Sigmoid colon (tissue), 7 donors: ENCODE measurements at places on chromosomes 5 and 9. TPM values are rescaled to one million over a fixed set of nuclear protein-coding genes. Genes with fewer than 3 reads are reported as not detected.

The SPATA31D4 gene
- polyA plus RNA-seq, result 0.23 TPM

The KIF24 gene
- polyA plus RNA-seq, result under 0.01 TPM

The DIRAS2 gene
- polyA plus RNA-seq, result 0.12 TPM

The SEMA6A gene
- polyA plus RNA-seq, result 4.9 TPM

The SPINK1 gene
- polyA plus RNA-seq, result 537 TPM

The PRSS3 gene
- 347 TPM for polyA plus RNA-seq

The DMRT1 gene
- 0.60 TPM for polyA plus RNA-seq

The TAS2R1 gene
- polyA plus RNA-seq, result not detected

The CCNI2 gene
- polyA plus RNA-seq, result 1.8 TPM

The GRM6 gene
- polyA plus RNA-seq, result 0.01 TPM

The OR1N1 gene
- not detected for polyA plus RNA-seq

The PLPPR1 gene
- 0.60 TPM for polyA plus RNA-seq

The CFAP90 gene
- not detected for polyA plus RNA-seq

The IFNA2 gene
- polyA plus RNA-seq, result not detected

The FOXE1 gene
- polyA plus RNA-seq, result not detected

The DND1 gene
- polyA plus RNA-seq, result 2.4 TPM

The PPIC gene
- polyA plus RNA-seq, result 27.0 TPM

The JAKMIP2 gene
- polyA plus RNA-seq, result 0.71 TPM

The DENND4C gene
- polyA plus RNA-seq, result 15.5 TPM

The CENPH gene
- polyA plus RNA-seq, result 11.3 TPM

The DDX4 gene
- not detected for polyA plus RNA-seq

The GFPT2 gene
- polyA plus RNA-seq, result 1.2 TPM

The DNLZ gene
- 8.4 TPM for polyA plus RNA-seq

The GHR gene
- 3.0 TPM for polyA plus RNA-seq

The ENTREP1 gene
- 1.2 TPM for polyA plus RNA-seq

The CHSY3 gene
- polyA plus RNA-seq, result 0.50 TPM

The PCDHGA4 gene
- 0.47 TPM for polyA plus RNA-seq

The ZNF608 gene
- polyA plus RNA-seq, result 6.6 TPM

The ADAMTS12 gene
- 0.42 TPM for polyA plus RNA-seq

The SYNPO gene
- 28.9 TPM for polyA plus RNA-seq

The MYORG gene
- 23.4 TPM for polyA plus RNA-seq

The GKAP1 gene
- polyA plus RNA-seq, result 6.0 TPM

The CYSRT1 gene
- polyA plus RNA-seq, result 1.2 TPM

The ENTPD2 gene
- 0.92 TPM for polyA plus RNA-seq
